ENCODE measurements at places on chromosomes 7 and 10.
A peak's percentile ranks its signal among the peaks of the same experiment; 100 is the strongest.

DNA sequence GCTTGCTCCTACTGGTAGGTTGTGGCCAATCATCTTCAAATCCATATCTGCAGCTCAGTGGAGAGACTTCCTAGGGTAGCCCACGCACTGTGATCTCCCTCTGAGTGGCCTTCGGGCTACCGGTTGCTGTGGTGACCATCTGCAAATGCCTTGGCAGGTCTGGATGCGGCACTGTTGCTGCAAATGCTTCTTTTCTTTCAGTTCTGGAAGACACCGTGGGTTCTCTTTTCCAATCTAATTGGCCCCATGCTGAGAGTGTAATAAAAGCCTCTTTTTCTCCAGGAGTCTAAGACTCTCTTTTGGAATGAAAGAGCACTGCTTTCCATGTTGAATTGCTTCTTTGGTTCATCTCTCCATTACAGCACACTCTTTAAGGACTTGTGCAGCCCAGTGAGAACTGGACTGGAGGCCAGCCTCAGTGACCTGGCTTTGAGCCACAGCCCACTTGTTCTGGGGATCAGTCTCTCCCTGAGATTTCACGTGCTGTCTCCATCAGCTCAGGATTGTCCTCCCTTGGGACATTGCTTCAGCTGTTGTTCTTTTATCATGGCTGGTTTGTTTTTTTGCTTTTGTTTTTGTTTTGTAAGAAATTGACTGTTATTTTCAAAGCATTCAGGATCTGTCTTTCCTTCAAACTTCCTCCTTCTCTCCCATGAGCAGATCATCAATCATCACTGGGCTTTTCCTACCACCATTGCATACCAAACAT, 286.6 kb downstream of the BMPER start:
- no peaks in the 10 kb centered on the region for H3K36me3 ChIP-seq
- no peak overlapping the region for H3K4me3 ChIP-seq
- H3K4me1 ChIP-seq, result peaks cover 5% of the 10 kb centered on the region
- DNase-seq, result no peak

DNA sequence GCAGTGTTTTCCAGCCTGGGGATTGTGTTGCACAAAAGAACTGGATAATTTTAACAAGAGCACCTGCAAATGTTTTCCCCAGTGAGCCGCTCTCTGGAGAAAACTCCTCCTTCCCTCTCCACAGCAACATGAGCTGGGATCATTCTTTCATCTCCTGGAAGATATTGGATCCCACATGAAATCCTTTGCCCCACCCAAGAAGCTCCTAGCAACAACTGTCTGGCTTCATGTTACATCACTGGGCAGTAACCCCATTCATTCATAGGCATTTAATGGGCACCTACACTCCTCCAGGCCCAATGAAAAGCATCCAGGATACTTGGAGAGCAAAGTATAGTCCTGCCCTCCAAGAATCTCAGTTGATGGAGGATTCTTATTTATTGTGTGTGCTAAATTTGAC, 27.2 kb downstream of the LSM5 start:
- no peak overlapping the region for H3K4me3 ChIP-seq
- H3K27ac ChIP-seq, result no peak overlapping the region
- no peak for DNase-seq
- no peaks in the 10 kb centered on the region for H3K27me3 ChIP-seq
- H3K4me1 ChIP-seq, result no peaks in the 10 kb centered on the region
- no peaks in the 10 kb centered on the region for H3K36me3 ChIP-seq

DNA sequence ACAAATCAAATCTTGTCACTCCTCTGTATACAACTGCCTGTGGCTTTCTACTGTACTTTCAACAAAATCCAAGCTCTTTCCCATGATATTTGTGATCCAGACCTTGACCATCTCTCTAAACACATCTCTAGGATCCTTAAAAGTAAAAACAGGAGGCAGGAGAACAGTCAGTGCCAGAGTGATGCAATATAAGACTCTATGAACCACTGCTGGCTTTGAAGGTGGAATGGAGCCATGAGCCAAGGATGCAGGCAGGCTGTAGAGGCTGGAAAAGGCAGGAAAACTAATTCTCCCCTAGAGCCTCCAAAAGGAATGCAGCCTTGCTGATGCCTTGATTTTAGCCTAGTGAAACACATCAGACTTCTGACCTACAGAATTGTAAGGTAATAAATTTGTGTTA, 45.5 kb upstream of the LRRN3 start:
- H3K4me1 ChIP-seq, result no peaks in the 10 kb centered on the region
- no peaks in the 10 kb centered on the region for H3K27me3 ChIP-seq
- no peak overlapping the region for H3K4me3 ChIP-seq
- H3K36me3 ChIP-seq, result no peaks in the 10 kb centered on the region

DNA sequence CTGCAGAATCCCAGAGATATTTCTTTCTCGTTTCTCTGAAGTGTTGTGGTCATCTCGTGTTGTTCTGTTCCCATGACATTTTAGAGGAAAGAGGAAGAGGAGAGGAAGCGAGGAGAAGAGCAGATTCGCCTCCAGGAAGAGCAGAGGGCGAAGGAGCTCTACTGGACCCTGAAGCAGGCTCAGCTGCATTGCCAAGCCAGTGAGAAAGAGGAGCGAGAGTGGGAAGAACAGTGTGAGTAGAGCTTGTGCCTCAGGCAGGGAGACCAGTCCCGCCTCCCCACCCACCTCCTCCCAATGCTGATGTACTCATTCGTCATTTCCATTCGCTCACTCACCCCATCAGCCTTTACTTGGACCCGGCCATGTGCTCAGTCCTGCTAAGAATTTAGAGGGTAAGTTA, 50.8 kb downstream of the SH2D4B start:
- no peaks in the 10 kb centered on the region for H3K27me3 ChIP-seq
- H3K4me1 ChIP-seq, result no peaks in the 10 kb centered on the region
- no peak overlapping the region for H3K27ac ChIP-seq
- H3K36me3 ChIP-seq, result no peaks in the 10 kb centered on the region

GRCh38 chr10:114917927-114918672, 19.9 kb upstream of the TRUB1 start:
- H3K27me3 ChIP-seq, result no peaks in the 10 kb centered on the region
- H3K4me3 ChIP-seq, result no peak overlapping the region
- no peaks in the 10 kb centered on the region for H3K4me1 ChIP-seq
- H3K36me3 ChIP-seq, result no peaks in the 10 kb centered on the region
- H3K27ac ChIP-seq, result no peak overlapping the region
- no peak for DNase-seq

DNA sequence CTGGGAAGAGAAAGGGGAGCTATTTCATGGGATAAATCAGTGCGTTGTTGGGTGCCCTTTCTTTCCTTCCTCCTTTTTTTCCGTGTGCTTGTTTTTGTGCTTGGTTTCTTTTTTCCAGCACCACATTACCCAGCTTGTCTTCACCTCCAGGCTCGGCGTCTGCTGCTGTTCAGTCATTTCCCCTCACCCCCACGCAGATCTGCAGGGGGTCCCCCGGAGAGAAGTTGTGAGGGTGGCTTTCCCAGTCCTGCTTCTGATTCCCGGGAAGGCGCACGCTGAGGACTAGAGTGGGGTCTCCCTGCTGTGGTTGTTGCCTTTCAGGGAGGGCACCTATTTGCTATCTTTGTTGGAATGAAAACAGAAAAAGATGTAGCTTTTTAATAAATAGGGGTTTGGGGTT, 1.6 kb downstream of the CAMK1D start:
- peaks cover 28% of the 10 kb centered on the region for H3K27me3 ChIP-seq
- H3K4me3 ChIP-seq, result no peak overlapping the region
- peaks cover 7% of the 10 kb centered on the region for H3K4me1 ChIP-seq
- H3K27ac ChIP-seq, result no peak overlapping the region
- no peaks in the 10 kb centered on the region for H3K36me3 ChIP-seq

GRCh38 chr10:106957823-106958588, 206.5 kb downstream of the SORCS1 start:
- DNase-seq, result no peak
- H3K4me1 ChIP-seq, result no peaks in the 10 kb centered on the region
- no peaks in the 10 kb centered on the region for H3K36me3 ChIP-seq
- no peaks in the 10 kb centered on the region for H3K27me3 ChIP-seq

GRCh38 chr10:71606257-71607081, 113.1 kb downstream of the C10orf105 start:
- H3K4me1 ChIP-seq, result peaks cover 3% of the 10 kb centered on the region
- no peaks in the 10 kb centered on the region for H3K27me3 ChIP-seq
- no peak for DNase-seq
- H3K27ac ChIP-seq, result no peak overlapping the region
- H3K4me3 ChIP-seq, result no peak overlapping the region

DNA sequence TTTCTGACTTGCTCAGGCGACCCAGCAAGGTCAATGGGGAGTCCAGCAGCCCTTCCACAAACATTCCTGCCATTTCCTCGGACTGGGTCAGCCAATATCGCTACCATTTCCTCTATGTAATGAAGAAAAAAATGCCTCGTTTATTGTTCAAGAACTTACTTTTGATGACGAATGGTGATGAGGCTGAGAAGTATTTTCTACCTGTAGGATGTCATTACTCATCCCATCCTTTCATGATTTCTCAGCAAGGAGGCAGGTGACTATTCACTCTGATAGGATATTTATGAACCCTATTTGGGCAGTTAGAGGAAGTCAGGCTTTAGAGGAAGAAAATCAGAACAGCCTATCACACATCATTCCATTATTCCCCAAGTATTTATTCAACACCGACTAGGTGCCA, 178.6 kb downstream of the FANK1 start:
- H3K4me1 ChIP-seq, result no peaks in the 10 kb centered on the region
- peak; percentile 47 for DNase-seq
- no peaks in the 10 kb centered on the region for H3K27me3 ChIP-seq
- no peak overlapping the region for H3K4me3 ChIP-seq
- no peaks in the 10 kb centered on the region for H3K36me3 ChIP-seq

- H3K4me3 ChIP-seq, result no peak overlapping the region
- no peak overlapping the region for H3K27ac ChIP-seq
- H3K36me3 ChIP-seq, result peaks cover 69% of the 10 kb centered on the region
- no peak for DNase-seq
- H3K27me3 ChIP-seq, result no peaks in the 10 kb centered on the region
Observed at GRCh38 chr7:2725178-2726105, 37.4 kb downstream of the AMZ1 start.

- no peaks in the 10 kb centered on the region for H3K36me3 ChIP-seq
- no peaks in the 10 kb centered on the region for H3K4me1 ChIP-seq
- no peak overlapping the region for H3K4me3 ChIP-seq
- no peaks in the 10 kb centered on the region for H3K27me3 ChIP-seq
- H3K27ac ChIP-seq, result no peak overlapping the region
- no peak for DNase-seq
Observed at GRCh38 chr7:82373926-82374635, 69.5 kb downstream of the CACNA2D1 start.

DNA sequence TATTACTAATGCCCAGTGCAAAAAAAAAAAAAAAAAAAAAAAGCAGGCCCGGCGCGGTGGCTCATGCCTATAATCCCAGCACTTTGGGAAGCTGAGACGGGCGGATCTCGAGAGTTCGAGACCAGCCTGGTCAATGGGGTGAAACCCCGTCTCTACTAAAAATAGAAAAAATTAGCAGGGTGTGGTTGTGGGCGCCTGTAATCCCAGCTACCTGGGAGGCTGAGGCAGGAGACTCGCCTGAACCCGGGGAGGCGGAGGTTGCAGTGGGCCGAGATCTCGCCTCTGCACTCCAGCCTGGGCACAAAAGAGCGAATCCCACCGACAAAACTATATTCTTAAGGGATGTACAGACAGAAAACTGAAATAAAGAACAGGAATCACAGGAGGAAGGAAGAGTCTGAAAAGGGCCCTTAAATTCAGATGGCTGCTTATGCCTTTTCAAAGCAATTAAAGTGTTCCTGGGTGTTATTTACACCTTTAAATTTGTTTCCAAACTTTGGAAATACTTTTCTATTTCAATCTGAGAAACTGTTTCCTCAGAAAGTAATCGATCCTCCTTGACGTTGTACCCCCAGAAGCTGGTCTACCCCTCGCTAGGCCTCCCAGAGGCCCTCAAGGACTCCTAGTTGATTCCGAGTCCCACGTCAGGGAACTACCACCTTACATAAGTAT, 2.0 kb upstream of the KMT2E start:
- H3K27ac ChIP-seq, result peak overlapping the region; percentile 99
- H3K36me3 ChIP-seq, result peaks cover 4% of the 10 kb centered on the region
- peak; percentile 37 for DNase-seq
- no peaks in the 10 kb centered on the region for H3K27me3 ChIP-seq
- peaks cover 2% of the 10 kb centered on the region for H3K4me1 ChIP-seq
- H3K4me3 ChIP-seq, result peak overlapping the region; percentile 81

DNA sequence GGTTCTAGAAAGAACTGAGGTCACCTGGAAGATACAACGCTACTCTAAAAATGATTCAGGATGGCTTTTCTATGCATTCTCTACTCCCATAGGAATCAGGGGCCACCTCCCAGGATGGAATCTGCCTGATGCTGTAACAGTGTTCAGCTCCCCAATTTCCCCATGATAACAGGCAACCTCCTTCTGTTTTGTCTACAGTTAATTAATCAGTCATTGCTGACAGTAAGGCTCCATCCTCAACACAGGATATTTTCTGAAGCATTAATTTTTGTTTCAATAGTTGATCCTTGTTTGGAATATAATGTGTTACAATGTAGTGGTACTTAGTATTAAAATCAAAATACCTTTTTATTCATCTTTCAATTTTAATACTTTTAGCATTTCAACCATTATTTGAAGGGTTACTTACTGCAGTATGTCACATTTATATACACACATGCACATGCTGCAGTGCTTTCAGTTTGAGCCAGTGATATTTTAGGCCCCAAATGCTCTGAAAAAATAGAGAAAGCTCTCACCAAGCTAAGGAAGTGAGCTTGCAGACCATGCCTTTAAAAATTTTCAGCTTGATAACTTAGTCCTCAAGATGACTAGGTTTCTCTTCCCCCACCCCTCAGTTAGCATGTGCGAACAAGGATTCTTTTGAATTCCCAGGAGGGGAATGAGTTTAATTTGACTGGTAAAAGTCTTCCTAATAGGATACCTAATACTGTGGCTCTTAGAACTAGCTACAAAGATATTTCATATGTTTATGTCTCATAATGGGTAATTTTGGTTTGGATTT, 592 bp upstream of the PIK3CG start:
- no peaks in the 10 kb centered on the region for H3K27me3 ChIP-seq
- no peak overlapping the region for H3K27ac ChIP-seq
- H3K36me3 ChIP-seq, result no peaks in the 10 kb centered on the region
- no peak overlapping the region for H3K4me3 ChIP-seq

DNA sequence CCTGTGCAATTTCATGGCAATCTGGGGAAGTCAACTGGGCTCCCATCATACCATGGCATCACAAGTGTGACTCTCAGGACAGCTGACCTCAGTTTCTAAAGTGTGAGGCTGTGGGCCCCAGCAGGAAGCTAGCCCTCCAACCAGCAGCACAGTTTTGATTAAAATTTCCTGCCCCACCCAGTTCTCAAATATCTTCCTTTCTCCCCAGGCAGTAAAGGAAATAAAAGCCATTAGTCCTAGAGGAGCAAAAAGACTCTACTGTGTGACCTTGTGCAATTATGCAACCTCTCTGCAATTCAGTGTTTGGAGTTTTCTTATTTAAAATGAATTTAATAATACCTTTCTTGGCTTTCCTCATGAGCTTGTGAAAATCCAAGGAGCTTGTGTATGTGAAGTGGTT, 143.1 kb upstream of the CDCA7L start:
- H3K36me3 ChIP-seq, result no peaks in the 10 kb centered on the region
- no peak overlapping the region for H3K27ac ChIP-seq
- DNase-seq, result no peak
- H3K27me3 ChIP-seq, result no peaks in the 10 kb centered on the region
- peaks cover 5% of the 10 kb centered on the region for H3K4me1 ChIP-seq
- H3K4me3 ChIP-seq, result no peak overlapping the region

GRCh38 chr7:43431020-43431595, 151.8 kb upstream of the STK17A start:
- H3K27me3 ChIP-seq, result no peaks in the 10 kb centered on the region
- H3K4me1 ChIP-seq, result peaks cover 4% of the 10 kb centered on the region
- no peaks in the 10 kb centered on the region for H3K36me3 ChIP-seq
- no peak overlapping the region for H3K27ac ChIP-seq
- DNase-seq, result no peak
- no peak overlapping the region for H3K4me3 ChIP-seq

- DNase-seq, result no peak
- H3K4me1 ChIP-seq, result no peaks in the 10 kb centered on the region
- no peaks in the 10 kb centered on the region for H3K27me3 ChIP-seq
- H3K36me3 ChIP-seq, result no peaks in the 10 kb centered on the region
Observed at GRCh38 chr10:58672845-58673244, 160.2 kb downstream of the BICC1 start.
